ENCODE measurements at places on chromosomes 2 and 18.

GRCh38 chr18:51248685-51249084 lies 51.2 kb upstream of the MEX3C start:
- DNase-seq, result no peak

DNA sequence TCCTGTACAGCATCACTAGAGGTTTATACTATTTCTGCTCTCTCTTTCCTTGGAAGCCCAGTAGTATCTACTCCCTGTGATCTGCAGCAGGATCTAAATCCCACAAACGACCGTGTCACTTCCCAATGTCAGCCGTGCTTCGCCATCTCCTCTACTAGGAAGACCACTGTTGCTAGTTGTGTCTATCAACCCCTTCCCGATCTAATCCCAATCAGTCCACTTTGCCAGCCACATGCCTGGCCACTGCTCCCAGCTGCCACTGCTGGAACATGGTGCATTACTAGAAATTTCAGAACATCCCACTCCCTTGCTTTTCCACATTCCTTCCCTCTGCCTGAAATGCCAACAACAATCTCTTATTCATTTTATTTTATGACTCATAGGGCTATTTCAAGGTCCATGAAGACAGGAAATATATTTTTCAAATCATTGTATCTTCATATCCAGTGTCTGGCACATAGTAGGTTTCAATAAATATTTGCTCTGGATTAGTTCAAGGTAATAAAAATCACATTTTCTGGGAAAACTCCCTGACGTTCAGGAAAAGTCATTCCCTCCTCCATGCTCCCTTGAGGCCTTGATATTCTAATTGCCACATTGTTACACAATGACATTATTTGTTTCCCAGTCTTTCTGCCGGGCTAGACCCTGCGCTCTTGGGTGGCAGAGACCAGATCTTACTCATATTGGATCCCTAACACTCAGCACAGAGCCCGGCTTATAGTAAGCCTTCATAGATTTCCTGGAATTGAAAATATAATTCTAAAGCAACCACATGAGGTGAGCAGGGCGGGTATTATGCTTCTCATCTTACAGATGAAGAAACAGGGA lies 2.1 kb upstream of the TRIB2 start:
- DNase-seq, result peak; percentile 60

DNA sequence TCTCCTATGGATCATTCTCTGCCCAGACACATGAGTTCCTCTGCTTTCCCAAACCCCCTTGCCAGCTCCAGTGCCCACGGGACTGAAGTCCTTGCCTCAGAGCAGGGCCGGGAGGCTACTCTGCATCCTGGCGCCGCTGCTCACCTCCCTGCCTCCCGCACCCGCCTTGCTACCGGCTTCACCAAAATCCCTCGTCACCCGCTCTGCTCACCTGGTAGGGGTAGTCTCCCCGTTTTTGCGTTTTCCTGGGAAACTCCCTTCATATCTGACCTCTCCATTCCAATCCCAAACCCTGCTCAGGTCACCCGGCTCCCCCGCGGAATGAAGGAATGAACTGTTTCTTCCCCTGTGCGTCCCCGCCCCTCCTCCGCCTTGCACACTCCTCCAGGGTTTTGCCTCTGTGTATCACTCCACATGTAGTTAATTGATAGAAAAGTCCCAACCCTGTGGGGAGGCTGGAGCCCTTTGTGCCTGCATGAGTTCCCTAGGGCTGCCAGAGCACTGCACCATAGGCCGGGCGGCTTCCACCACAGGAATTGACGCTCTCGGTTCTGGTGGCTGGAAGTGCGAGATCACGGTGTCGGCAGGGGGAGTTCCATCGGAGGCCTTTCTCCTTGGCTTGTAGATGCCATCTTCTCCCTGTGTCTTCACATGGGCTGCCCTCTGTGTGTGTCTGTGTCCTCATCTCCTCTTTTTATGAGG lies 2.0 kb upstream of the DGKD start:
- DNase-seq, result no peak

- no peak for DNase-seq
These were observed 10.1 kb downstream of the COL4A4 start for GRCh38 chr2:227153758-227154486.

GRCh38 chr2:468648-469336 lies 180.9 kb upstream of the ALKAL2 start:
- peak; percentile 48 for DNase-seq

- DNase-seq, result no peak
These were observed 115.7 kb upstream of the LRATD1 start for GRCh38 chr2:14516844-14517243.

DNA sequence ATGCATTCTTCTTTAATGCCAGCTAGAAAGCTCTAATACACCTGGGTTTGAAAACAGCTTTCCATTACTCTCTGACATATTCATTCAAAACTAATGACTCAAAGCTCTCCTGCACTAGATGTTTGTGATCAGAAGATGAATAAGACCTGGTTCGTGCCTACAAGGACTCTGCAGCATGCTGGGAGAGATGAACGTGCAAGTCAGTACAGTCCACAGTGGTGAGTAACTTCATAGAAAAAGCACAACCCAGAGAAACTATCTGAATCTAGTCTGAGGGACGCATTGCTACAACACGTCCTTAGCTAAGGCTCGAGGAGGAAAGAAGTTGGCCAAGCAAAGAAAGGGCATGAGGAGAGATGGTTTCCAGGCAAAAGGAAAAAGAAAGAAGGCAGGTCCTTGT lies 234.3 kb downstream of the OSR1 start:
- no peak for DNase-seq

Measured in A673 (cell line).